Activated CD4-positive, alpha-beta T cell treated with anti-CD3 and anti-CD28 coated beads, Interleukin-2, amount 10 ng/mL, durations not matched to agents 7 days and 5 days (primary cell): ENCODE measurements at places on chromosomes 7 and 10.

DNA sequence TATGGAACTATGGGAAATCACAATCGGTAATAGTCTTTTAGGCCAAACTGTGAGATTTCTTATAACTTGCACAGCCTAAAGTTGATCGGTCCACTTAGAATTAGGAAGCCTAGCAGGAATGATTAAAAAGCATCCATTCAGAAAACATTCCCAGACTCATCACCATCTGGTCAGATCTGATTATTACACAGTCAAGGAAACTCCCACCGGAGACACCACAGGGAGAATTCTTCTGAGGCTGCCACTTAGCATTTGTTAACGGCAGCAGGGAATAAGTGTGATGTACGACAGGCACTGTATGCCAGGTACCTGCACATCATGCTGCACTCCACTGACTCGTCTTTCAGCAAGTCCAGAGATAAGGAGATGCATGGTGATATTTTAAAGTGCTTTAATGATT lies 227.6 kb upstream of the STEAP1 start:
- no peak for DNase-seq

DNA sequence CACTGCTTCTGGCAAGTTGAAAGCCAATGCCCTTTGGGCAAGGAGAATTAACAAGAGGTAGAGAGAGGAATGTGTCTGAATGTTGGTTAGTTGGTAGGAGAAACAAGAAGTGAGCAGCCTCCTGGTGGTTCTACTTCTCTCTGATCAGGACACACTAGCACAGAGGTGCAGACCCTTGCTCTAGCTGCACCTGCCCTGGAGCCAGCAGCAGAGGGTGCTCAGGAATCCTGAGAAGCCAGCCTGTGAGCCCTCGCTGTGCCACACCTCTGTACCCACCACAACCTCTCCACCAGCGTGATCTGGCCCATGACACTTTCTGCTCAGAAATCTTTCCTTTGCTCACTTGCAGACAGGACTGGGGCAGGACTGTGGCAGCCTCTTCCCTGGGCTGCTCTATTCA lies 364.7 kb downstream of the RPS24 start:
- no peak for DNase-seq

- DNase-seq = no peak
Observed at GRCh38 chr10:60246382-60246781, 143.3 kb downstream of the ANK3 start.

DNA sequence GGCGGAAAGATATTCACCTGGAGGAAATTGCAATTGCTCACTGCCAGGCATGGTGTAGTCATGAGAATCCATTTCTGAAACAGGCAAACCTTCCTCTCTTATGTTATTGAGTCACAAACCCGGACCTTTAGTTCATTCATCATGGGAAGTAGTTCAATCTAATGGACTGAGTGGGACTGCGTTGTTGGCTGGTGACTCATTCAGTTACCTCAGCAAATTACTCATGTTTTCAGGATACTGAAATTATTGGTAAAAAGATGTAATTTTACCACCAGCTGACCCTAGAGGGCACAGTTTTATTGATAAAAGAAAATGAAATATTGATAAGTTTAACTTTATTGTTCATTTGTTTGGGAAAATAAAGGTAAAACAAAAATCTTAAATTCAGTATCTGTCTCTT lies 1194.4 kb upstream of the SORCS1 start:
- no peak for DNase-seq

- no peak for DNase-seq
Observed at GRCh38 chr7:77337456-77337990, 78.6 kb downstream of the GSAP start.

DNA sequence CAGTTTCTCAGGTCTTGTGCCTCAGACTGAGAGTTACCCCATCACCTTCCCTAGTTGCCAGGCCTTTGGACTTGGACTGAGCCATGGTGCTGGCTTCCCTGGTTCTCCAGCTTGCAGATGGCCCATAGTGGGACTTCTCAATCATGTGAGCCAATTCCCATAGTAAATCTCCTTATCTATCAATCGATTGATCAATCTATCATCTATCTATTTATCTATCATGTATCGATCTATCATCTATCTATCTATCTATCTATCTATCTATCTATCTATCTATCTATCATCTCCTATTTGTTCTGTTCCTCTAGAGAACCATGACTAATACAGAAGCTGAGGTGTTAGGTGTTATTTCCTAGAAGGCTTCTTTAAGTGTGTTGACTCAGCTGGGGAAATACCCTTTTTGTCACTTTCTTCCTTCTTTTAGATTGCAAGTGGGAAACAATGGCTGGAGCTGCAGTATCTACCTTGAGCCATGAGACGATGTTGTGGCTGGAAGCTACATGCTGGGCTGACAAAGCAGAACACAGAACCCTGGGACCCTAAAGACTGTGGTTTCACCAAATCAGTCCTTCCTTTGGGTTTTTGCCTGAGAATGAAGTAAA lies 234.7 kb upstream of the GLI3 start:
- no peak for DNase-seq

- DNase-seq = no peak
Observed at GRCh38 chr7:41826641-41827040, 123.8 kb upstream of the INHBA start.

- DNase-seq = no peak
Observed at GRCh38 chr7:44236333-44236728, 35.6 kb downstream of the YKT6 start.

- no peak for DNase-seq
Observed at GRCh38 chr10:117543225-117544003, 868 bp downstream of the EMX2 start.

DNA sequence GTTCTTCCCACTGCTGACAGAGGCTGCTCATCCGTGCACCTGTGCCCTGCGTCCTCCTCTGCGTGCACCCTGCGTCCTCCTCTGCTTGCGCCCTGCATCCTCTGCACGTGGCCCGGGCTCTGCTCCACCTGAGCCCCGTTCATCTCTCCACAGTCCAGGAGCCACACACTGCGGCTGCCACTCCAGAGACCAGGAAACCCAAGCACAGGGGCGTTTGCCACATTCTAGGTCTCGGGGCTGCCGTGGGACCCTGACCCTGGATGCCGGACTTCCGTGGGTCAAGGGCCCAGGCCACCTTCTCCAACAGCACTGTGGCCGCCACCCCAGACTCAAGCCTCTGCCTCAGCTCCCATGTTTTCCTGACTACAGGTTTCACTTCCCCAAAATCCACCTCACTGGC lies 460.4 kb downstream of the PTPRN2 start:
- no peak for DNase-seq

DNA sequence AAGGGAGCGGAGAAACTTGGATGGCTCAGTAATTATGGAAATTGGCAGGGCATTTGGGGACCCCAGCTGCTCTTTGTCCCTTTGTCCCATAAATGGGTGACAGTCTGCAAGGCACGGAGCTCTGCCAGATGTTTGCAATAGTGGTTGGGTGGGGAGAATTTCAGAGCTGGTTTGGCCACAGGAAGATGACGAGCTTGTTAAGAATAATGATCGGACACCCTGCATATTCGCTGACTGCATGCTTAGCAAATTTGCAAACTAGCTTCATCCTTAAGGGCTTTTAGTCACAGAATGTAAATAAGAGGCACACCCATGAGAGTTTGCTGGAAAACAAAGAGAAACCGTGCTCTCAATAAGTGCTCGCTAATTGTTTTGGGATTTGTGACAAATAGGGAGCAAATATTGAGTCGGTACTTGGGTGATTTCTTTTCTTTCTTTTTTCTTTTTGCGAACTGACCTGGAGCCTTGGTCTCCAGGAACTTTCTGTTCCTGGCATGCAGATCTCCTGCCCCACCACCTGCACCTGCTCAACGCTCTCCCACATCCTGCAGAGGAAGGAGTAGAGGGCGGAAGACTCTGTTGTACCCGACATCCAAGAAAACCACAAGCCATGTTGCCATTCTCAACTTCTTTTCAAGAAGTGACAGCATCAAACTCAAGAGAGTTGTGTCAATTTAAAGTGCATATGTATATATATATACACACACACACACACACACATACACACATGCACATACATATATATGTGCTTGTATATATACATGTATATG lies 238.9 kb downstream of the CAMK1D start:
- peak; percentile 65 for DNase-seq

GRCh38 chr10:25169740-25170139 lies 5.1 kb upstream of the GPR158 start:
- no peak for DNase-seq

DNA sequence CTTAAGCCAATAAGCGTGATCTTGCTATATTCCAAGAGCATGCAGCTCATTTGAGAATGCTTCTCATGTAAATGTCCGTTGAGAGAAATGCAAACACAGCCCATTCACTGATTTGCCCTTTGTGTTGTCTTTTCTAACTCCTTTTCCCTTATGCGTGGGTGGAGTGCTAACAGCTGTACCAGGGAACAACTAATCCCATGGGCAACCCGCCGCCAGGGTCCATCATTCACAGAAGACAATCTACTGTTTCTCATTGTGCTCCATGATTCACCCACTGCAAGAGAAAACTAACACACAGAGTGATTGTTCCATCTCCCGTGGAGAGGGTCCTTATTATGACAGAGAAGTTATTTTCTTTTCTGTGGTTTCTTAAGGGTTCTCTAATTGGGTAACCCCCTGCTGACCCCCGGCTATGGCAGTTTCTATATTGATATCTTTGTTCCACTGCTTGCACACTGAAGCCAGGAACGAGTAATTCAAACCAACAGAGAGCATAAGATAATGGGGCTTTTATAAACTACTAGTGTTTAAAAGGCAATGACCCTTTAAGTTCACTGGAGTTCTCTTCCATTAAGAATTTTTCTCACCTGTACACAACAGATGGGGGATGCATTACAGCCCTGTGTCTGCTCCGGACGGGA lies 298.7 kb downstream of the BAMBI start:
- no peak for DNase-seq

DNA sequence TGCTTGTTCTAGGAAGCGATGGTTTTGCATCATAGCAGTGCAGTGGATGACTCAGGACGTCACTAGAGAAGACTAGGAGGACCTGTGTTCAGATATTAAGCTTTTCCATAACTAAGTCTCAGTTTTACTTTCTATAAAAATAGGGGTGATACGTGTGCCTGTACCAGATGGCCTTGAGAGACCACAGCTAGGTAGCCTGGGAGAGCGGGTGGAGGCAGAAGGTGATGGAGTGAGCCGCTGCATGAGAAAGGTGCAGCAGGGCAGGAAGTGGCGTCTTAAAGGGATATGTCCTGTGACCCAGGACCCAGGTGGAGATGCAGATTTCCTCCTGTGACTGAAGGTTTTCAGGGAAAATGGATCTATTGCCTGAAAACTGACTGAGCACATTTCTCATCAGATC lies 304.9 kb downstream of the CDC14C start:
- DNase-seq = no peak

DNA sequence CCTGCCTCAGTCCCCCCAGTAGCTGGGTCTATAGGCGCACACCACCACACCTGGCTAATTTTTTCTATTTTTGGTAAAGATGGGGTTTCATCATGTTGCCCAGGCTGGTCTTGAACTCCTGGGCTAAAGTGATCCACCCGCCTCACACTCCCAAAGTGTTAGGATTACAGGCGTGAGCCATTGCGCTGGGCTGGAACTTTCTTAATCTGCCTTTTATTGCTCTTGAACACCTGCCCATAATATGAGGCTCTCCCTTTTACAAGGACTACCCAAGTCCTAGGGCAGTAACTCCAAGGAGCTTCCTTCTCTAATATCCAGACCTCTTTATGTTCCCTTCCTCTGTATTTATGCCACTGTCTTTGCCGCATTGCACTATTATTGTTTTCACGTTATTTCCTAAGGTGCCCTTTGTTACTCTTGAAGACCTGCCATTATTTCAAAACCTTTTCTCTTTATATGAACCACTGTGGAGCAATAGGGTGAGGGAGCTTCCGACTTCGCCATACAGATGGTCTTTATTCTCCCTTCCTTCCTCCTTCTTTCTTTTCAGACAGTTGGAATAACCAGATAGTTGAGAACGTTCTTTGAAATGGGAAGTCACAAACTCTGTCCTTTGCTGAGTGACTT lies 36.3 kb upstream of the TCF7L2 start:
- DNase-seq = no peak

DNA sequence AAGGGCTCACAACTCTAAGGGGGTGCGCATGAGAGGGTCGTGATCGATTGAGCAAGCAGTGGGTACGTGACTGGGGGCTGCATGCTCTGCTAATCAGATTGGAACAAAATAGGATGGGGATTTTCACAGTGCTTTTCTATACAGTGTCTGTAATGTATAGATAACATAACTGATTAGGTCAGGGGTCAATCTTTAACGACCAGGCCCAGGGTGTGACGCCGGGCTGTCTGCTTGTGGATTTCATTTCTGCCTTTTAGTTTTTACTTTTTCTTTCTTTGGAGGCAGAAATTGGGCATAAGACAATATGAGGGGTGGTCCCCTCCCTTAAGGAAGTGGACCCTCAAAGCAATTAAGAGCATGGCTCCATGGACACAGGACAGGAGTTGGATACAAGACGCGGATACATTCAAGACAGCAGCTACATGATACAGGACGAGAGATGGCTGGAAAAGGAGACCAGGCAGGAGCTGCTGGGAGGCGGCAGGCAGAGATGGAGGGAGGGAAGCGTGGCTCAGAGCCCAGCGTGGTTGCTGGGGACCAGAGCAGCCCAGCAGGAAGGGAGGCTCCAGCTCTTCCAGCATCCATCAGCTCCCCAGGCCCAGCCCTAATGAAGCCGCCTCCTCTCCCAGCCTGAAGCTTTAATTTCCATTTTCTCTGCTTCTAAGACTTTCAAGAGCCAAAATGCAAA lies 31.6 kb downstream of the GSDME start:
- DNase-seq = no peak

- peak; percentile 61 for DNase-seq
Observed at GRCh38 chr7:129225206-129225930, 538 bp downstream of the AHCYL2 start.

DNA sequence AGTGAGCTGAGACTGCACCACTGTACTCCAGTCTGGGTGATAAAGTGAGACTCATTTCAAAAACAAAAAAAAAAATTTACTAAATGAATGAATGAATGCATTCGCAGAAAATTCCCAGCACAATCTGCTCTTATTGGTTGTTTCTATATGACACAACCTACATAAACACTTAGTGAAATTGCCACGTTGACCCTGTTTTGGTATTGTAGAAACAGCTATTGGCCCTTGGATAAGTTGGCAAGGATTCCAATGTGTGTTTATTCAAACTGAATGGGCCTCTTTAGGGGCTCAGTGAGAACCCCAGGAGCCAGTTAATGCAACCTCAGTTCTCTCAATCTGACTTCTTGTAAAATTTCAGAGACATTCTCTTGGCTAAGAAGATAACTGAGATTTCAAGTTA lies 66.0 kb downstream of the HHEX start:
- DNase-seq = no peak

- DNase-seq = no peak
Observed at GRCh38 chr10:52348037-52348564, 34.0 kb downstream of the DKK1 start.

- no peak for DNase-seq
Observed at GRCh38 chr7:104883248-104883717, 130.7 kb upstream of the KMT2E start.

DNA sequence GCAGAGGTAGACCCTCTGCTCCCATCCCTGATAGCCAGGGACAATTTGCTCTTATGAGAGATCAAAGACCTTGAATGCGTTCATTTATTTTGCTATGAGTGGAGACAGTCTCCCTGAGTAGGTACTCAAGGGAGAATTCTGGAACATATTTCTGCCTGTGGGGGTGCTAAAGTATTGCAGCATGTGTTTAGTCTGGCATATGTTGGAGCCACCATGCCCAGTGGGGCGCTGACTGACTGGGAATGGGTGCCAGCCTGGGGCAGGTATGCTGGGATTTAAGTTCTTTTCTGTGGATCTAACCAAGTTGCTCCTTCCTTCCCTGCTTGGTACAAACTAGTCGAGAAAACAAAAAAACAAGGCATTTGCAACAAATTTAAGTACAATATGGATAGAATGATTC lies 99.1 kb downstream of the JCAD start:
- DNase-seq = no peak

GRCh38 chr10:10156917-10157600 lies 860.6 kb upstream of the CELF2 start:
- no peak for DNase-seq
